ENCODE measurements at places on chromosomes 2 and 18.

GRCh38 chr2:234579231-234579962 is 82.5 kb upstream of the ARL4C start:
- DNase-seq: no peak

DNA sequence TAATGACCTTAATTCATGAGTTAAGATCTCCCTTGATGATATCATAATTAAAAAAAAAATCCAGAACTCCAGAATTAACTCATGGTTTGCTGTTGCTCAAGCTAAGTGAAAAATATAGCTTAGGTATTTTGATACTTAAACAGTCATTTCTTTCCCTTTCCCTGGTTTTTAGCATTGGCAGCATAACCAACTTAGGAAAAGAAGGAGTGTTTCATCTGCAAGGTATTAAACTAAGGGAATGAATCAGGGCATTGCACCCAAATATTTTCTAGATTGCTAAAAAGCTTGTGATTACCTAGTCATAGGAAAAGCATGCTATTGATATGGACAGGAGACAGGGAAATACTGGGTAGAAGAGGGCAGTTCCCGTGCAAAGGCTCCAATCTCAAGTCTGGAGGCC is 207.2 kb downstream of the LRP1B start:
- no peak for DNase-seq

DNA sequence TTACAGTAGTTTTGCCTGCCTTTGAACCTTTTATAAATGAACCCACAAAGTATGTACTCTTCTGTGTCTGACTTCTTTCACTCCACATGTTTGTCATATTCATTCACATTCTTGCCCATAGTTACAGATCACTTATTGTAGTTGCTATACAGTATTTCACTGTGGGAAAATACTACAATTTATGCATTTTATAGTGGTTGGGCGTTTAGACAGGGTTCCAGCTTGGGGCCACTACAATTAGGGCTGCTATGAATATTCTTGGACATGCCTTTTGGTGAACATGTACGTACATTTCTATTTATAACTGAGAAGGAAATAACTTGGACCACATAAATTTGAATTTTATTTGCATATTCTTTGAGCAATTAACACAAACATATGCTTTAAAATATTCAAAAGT is 15.4 kb upstream of the PMAIP1 start:
- no peak for DNase-seq

DNA sequence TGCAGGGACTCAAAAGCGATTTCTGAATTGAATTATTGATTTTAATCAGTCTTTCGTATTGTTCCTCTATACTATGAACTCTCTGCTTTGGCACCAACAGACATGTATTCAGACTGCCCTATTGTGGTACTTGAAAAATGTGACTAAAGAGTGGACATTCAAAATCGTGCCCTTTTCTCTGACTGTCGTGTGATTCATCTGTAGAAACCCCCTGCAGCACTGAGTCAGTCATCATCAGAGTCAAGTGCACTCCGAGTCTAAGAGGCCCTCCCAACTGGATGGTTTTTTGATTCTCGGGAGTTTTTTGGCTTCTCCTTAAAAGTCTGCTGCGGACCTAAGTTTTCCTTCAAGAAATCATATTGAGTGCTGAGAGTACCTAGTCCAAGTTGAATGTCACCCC is 96.4 kb upstream of the FOSL2 start:
- DNase-seq: no peak

DNA sequence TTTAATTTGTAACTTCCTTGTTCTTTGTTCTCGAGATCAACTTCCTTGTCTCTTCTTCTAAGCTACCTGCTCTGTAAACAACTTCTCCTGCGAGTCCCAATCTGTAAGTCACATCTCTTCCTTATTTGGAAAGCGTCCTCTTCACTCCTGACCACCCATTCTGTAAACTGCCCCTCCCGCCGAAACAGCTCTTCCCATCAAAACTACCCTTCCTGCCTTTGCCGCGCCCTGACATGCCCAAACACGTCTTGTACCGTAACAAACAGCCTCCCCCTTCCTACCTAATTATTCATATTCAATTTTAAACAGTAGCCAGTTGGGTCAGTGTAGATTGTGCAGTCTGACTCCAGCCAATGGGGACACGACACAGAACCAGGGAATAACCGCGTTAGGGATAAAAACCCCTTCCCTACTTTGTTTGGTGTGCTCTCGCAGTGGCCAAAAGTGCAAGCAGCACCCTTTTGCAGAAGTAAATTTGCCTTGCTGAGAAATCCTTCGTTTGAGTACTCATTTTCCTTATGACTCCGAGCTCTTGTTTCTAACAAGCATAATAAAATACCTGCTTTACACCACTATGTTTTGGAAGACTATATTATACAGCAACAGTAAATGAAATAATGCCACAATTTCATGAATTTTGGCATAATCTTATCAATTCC is 39.8 kb downstream of the PIAS2 start:
- no peak for DNase-seq

- DNase-seq: peak; percentile 84
These were observed at the start of gene ALMS1 for GRCh38 chr2:73385504-73386341. Gene ALMS1 (plus strand): TSS chr2:73385836. CDS start chr2:73385869, 33 bp downstream.

- DNase-seq: no peak
These were observed 805.4 kb downstream of the ADCYAP1 start for GRCh38 chr18:1710114-1710513.

DNA sequence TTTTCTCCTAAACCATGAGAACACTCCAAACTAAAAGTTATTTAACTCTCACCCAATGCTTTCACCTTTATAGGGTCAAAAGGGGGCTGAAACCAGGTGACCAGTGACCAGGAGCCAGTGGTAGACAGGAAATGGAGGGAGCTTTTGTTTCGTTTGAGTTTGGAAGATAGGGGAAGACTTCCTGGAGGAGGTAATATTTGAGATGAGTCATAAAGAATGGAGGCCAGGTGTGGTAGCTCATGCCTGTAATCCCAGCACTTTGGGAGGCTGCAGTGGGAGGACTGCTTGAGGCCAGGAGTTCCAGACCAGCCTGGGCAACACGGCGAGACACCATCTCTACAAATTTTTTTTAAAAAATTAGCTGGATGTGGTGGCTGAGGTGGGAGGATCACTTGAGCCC is 8.5 kb downstream of the FAM161A start:
- no peak for DNase-seq

DNA sequence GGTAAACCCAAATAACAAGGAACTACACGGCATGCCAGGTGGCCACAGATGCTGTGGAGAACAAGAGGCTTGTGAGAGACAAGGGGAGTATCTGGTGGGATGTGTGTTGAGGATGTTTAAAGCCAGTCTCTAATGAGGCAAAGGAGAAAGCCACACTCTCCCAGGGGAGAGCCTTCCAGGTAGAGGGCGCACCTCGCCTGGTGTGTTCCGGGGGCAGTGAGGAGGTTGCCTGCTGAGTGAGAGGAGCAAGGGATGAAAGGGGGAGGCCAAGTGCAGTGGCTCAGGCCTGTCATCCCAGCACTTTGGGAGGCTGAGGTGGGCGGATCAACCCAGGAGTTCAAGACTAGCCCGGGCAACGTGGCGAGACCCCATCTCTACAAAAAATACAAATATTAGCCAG is 16.2 kb downstream of the SAG start:
- no peak for DNase-seq

DNA sequence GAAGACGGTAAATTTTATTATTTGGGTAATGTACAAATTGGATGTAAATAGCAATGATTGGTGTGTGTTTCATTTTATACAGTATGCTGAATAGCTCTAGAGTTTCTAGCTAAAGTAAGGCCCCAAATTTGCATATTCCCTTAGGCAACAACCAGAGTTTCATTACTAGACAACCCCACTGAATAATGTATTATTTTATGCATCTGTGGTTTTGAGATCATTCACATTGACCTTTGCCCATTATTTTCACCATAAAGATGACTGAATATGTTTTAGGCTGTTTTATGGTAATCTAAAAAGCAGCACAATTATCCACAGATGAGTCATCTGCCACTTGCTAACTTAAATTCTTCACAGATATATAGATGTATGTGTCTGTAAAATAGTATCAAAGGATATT is 44.5 kb upstream of the C2orf74 start:
- DNase-seq: no peak

DNA sequence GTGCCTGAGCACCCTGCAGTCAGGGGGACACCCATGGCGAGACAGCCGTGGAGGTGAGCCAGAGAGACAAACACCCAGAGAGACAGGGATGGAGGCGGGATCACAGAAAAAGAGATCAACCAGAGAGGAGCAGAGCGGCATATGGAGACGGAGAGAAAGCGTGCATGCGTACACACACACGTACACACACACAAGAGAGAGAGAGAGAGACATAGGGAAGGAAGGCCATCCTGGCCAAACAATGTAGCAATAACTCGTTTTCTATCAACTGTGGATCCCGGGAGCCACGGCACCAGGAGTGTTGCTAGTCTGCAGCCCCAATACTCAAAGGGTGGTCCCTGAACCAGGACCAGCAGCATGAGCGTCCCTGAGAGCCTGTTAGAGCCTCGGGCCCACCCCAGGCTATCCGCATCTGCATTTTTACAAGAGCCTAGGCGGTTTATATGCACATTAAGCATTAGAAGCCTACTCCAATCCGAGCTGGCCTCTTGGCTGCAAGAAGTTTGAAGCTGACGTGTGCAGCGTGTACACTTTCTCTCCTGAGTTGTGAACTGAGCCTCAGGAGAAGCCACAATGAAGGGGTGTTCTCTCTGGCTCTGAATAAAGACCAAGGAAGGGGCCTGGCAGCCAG is 50.1 kb upstream of the MYCN start:
- DNase-seq: no peak

DNA sequence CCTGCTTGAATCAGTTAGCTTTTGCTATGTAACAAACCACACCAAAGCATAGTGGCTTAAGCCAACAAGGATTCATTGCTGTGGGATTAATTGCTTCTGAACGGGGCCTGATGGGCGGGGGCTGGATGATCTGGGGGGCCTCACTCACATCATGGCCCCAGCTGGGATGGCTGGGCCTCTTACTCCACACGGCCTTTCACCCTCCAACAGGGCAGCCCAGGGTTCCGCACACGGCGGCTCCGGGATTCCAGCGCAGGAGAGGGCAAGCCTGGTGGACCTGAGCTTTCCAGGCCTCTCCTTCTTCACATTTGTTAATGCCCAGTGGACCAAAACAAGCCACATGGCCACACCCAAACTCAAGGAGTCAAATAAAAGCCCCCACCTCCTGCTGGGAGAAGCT is 86.3 kb upstream of the PHLPP1 start:
- DNase-seq: no peak

- DNase-seq: no peak
These were observed 60.7 kb upstream of the AQP4 start for GRCh38 chr18:26926066-26926675.

DNA sequence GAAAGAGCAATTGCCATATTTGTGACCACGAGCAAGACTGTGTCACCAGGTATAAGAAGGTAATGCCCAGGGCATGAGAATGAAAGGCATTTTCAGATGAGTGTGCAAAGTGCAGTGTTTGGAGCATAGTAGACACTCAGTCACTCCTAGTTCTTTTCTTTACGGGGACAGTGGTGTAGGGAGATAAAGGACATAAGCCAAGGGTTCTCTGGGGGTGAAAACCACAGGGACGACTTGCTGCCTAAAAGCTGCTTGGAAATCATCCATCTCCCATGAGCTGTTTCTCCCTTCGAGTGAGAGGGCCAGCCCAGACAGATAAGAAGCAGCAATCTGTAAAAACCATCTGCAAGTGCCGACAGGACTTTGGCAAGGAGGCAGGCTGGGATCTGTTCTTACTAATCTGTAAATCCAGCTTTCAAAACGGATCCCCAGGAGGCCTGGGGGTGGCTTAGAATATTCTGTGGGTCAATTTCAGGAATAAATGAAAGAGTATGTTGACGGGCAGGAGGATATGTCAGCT is 221.6 kb downstream of the LPIN1 start:
- no peak for DNase-seq

DNA sequence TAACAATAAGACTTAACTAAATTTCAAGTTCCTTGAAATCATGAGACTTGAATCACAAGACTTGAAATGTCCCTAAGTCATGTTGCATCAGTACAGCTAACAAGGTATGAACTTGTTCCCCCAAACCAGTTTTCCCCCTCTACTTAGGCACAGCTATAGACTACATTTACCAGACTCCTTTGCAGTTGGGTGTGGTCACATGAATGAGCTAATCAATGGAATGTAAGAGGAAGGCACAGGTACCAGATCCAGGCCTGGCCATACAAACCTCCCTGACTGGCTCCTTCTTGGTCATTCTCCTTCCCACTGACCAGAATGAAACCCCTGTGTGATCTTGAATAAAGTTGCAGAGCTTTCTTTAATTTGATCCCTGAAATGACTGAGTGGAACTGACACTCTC is 77.8 kb downstream of the DNER start:
- DNase-seq: no peak

- no peak for DNase-seq
These were observed 4.2 kb downstream of the SFT2D3 start for GRCh38 chr2:127705391-127706065.

GRCh38 chr2:216081487-216082116 is at the start of the genes PECR and TMEM169:
Gene PECR (minus strand): TSS chr2:216081809. CDS start chr2:216081741, 68 bp downstream.
Gene TMEM169 (plus strand): TSS chr2:216081919. CDS start chr2:216095964, 14,045 bp downstream.
- peak; percentile 59 for DNase-seq

- DNase-seq: no peak
These were observed 4.7 kb downstream of the SLC4A3 start for GRCh38 chr2:219631904-219632759.

DNA sequence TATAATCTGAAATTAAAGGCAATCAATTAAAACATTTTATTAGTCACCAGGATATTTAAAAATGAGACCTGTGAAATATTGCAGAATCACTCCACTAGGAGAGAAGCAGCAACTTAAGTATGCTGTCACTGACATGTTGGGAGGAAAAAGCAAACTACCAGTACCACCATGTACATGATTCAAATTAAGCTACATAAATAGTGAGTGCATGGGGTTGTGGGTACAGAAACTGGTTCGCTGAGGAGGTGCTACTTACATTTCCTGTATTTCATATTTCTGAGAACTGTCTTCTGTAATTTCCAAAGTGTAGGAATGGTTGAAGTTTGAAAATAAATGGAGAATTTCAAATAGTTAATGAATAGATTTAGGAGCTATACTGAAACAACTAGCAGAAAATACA is 7.9 kb upstream of the NR4A2 start:
- no peak for DNase-seq

- no peak for DNase-seq
These were observed 420.1 kb upstream of the ACVR2A start for GRCh38 chr2:147424766-147425165.

DNA sequence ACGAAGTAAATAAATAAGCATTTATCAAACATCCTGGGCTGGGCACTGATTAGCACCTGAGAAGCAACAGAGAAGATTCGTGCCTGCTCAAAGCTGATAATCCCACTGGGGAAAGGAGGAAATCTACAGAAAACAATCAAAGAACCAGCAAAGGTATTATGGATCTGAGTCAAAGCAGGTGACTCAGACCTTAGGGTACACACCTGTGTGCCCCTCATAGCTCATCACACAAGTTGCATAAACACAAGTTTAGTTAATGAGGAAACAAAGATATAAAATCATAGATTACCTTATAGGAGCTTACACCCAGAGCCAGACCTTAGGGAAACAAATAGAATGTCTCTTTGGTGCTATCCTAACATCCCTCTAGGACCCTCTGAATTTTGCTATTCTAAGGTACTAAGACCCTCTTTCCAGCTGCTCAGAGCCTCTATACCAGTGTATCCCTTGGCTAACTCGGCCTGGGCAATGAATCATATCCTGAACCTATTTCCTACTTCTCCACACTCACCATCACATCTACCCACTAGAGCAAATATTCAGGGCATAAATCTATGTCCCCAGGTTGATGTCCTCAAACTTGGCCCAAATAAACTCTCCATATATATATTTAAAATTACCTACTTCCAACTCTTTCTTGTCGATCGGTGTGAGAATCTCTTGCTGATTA is 19.3 kb upstream of the CTIF start:
- no peak for DNase-seq
